ENCODE measurements at places on chromosomes 2 and 18. TPM values are rescaled to one million over a fixed set of nuclear protein-coding genes. Genes with fewer than 3 reads are reported as not detected.

Gene ZBTB7C
- not detected for total RNA-seq

Gene CAPN14
- 0.12 TPM for total RNA-seq

Gene PPP1CB
- total RNA-seq = 119 TPM

Gene COBLL1
- total RNA-seq = 2.2 TPM

Gene M1AP
- not detected for total RNA-seq

Gene SLC4A1AP
- total RNA-seq = 24.1 TPM

Gene ALPG
- total RNA-seq = not detected

Gene C2orf81
- 0.98 TPM for total RNA-seq

Gene G6PC2
- not detected for total RNA-seq

Gene AGXT
- total RNA-seq = not detected

Gene ANKRD30BL
- total RNA-seq = not detected

Gene PPM1G
- 102 TPM for total RNA-seq

Gene DCDC2C
- not detected for total RNA-seq

Gene REEP1
- not detected for total RNA-seq

Gene SAG
- total RNA-seq = not detected

Gene RAB12
- total RNA-seq = 49.5 TPM

Gene TMEFF2
- 0.12 TPM for total RNA-seq

Gene PLCL1
- 2.5 TPM for total RNA-seq

Gene RAB27B
- 1.3 TPM for total RNA-seq

Gene ACTG2
- 0.35 TPM for total RNA-seq

Gene ALLC
- not detected for total RNA-seq

Gene SULT1C2
- total RNA-seq = not detected

Gene CPS1
- 28.2 TPM for total RNA-seq

Gene PTPN4
- 20.5 TPM for total RNA-seq

Gene MALL
- 10.2 TPM for total RNA-seq

Gene CABYR
- 2.0 TPM for total RNA-seq

Gene OTX1
- total RNA-seq = 0.12 TPM

Gene ME2
- 18.1 TPM for total RNA-seq

Gene ALPI
- not detected for total RNA-seq

Gene ARHGAP25
- 1.1 TPM for total RNA-seq

Gene SIX3
- not detected for total RNA-seq

Gene GALR1
- under 0.01 TPM for total RNA-seq

Gene NRBP1
- 106 TPM for total RNA-seq

Gene PUM2
- total RNA-seq = 23.8 TPM

Gene ZNF407
- 12.4 TPM for total RNA-seq

Gene ZNF2
- 7.6 TPM for total RNA-seq

Gene LYPD6B
- total RNA-seq = not detected

Gene UBE2F
- total RNA-seq = 35.6 TPM

Gene RAB6D
- not detected for total RNA-seq

Gene ASB18
- total RNA-seq = not detected

Gene SPC25
- not detected for total RNA-seq

Gene C1D
- total RNA-seq = 5.7 TPM

Gene FSIP2
- total RNA-seq = 0.08 TPM

Gene TRIM43
- total RNA-seq = not detected

Gene ABHD1
- 0.08 TPM for total RNA-seq

Gene AMER3
- not detected for total RNA-seq

Gene FASTKD1
- total RNA-seq = 9.7 TPM

Gene SH3RF3
- total RNA-seq = 2.0 TPM

Gene ERMN
- not detected for total RNA-seq

Gene LAPTM4A
- 361 TPM for total RNA-seq

Gene BBS5
- 2.3 TPM for total RNA-seq
